ENCODE measurements at places on chromosomes 2 and 18.

DNA sequence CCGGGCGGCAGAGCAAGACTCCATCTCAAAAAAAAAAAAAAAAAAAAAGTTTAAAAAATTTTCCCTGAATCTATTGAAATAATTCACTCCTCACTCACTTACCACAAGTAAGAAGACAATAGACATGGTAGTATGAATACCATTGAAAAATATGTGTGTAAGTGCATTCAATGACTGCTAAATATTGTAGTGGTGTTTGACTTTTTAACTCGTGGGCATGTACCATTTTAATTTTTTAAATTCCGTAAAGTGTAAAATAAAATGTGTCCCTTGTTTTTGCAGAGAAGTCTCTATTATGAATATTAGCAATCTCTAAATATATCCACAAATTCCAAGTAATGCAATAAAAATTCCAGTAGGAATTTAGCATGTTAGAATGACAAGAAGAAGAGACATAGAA, 134.1 kb downstream of the COPS8 start:
- DNase-seq: no peak

GRCh38 chr2:23545811-23546210, 160.8 kb downstream of the KLHL29 start:
- DNase-seq: no peak

- no peak for DNase-seq
These were observed 25.4 kb downstream of the NOP58 start for GRCh38 chr2:202290970-202291369.

GRCh38 chr2:40487602-40488001, 35.7 kb upstream of the SLC8A1 start:
- no peak for DNase-seq

GRCh38 chr2:197107291-197108269, 181.1 kb upstream of the PGAP1 start:
- no peak for DNase-seq

DNA sequence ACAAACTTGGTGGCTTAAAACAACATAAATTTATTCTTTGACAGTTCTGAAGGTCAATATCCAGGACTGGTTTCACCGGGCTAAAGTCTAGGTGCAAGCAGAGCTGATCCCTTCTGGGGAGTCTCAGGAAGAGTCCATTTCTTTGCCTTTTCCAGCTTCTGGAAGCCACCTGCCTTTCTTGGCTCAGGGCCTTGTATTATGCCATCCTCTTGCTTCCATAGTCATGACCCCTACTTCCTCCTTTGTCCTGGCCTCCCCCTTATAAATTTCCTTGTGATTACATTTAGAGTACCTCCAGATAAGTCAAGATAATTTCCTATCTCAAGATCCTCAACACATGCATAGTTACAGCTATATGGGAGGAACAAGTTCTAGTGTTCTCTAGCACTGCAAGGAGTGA, 1089.5 kb downstream of the LRP1B start:
- no peak for DNase-seq

GRCh38 chr2:6957910-6958615, 40.9 kb downstream of the RNF144A start:
- DNase-seq: no peak

DNA sequence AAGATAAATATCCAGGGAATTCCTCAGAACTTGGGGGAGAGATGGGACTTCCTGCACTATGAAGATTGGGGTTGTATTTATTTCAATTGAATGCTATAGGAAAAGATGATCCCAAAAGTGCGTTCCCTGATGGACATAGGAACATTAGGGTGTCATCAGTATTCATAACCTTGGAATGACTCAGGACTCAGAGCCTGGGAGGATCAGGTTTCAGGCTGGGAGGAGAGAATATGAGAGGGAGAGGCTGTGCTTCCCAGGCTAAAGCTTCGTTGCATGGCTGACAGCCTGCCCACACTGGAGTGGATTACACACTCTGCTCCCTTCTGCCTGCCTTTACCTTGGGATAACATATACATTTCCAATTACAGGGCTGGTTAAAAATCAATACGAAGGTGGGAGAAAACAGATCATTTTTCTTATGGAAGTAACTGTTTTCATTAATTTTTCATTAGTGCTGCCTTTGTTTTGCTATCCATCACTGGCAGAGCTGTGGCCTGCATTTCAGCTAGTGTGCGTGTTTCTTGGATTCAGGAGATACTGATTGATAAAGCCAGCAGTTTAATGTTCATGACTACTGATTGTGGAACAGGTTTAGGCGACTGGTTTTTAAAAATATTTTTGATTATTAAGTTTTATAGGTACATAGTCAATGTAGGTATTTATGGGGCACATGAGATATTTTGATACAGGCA, 118.7 kb downstream of the KCTD1 start:
- DNase-seq: no peak

- DNase-seq: no peak
These were observed 25.4 kb downstream of the SESTD1 start for GRCh38 chr2:179239195-179239594.

- DNase-seq: peak; percentile 54
These were observed 98.1 kb upstream of the BCL2L11 start for GRCh38 chr2:111022633-111023032.

GRCh38 chr18:36889742-36890141, 60.8 kb downstream of the KIAA1328 start:
- no peak for DNase-seq

- no peak for DNase-seq
These were observed 288.6 kb upstream of the GYPC start for GRCh38 chr2:126367361-126367760.

DNA sequence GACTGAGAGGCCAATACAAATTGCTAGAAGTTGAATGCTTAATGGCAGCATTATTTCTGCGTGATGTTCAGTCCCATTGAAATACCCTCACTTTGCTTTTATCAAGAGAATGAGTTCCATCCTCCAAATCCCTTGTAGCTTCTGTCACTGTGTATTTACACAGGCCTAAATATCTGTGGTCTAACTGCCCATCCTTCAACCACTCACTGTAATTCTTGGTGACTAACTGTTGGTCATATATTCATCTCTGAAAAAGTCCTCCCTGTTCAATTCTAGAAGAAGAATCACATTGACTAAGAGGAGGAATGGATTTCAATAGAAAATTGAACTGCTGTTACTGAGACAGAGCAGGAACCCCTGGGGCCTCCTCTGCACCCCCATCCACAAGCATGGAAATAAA, 74.2 kb upstream of the L3MBTL4 start:
- no peak for DNase-seq

All from Kasumi-1 (cell line).